Activated T-helper 1 cell treated with anti-CD3 and anti-CD28 coated beads, Interleukin-2, amount 50 U/mL, for 16 hours (primary cell): ENCODE measurements at places on chromosomes 1 and 21.

- no peak for DNase-seq
These were observed 99.8 kb downstream of the PSMG1 start for GRCh38 chr21:39083377-39084008.

DNA sequence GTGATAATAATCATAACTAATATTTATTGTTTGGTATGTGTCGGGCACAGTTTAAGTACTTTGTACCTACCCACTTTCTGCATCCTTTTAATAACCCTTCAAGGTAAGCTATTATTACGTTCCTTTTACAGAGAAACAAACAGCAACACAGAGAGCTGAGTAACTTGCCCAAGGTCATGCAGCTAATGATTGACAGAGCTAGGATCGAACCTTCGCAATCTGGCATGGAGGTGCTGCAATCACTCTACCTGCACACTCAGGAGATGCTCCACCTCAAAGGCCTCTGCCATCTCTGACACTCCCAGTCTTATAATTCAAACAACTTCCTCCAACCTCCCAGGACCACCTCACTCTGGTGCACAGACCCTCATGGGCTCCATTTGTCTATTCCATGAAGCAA, 137.2 kb downstream of the DMRTA2 start:
- no peak for DNase-seq

GRCh38 chr1:115377411-115377810, 39.4 kb upstream of the NGF start:
- no peak for DNase-seq

DNA sequence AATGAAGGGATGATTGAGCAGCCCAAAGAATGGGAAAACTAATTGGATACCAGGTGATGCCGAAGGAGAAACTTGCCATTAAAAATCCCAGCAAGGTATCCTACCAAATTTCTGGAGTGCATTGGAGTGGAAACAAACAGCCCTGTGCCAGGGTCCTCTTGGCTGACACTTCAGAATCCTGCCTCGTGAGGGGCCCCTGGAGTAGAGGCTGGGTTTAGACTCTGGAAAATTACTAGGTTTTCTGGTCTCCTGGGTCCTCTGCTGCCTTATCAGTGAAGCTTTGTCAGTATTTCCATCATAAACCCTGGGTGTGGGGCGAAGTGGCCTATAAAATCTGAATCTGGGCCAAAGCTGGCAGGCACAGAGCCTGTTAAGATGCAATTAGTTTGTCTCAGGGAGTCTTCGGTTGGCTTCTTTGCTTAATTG, 289.2 kb upstream of the USP24 start:
- no peak for DNase-seq

DNA sequence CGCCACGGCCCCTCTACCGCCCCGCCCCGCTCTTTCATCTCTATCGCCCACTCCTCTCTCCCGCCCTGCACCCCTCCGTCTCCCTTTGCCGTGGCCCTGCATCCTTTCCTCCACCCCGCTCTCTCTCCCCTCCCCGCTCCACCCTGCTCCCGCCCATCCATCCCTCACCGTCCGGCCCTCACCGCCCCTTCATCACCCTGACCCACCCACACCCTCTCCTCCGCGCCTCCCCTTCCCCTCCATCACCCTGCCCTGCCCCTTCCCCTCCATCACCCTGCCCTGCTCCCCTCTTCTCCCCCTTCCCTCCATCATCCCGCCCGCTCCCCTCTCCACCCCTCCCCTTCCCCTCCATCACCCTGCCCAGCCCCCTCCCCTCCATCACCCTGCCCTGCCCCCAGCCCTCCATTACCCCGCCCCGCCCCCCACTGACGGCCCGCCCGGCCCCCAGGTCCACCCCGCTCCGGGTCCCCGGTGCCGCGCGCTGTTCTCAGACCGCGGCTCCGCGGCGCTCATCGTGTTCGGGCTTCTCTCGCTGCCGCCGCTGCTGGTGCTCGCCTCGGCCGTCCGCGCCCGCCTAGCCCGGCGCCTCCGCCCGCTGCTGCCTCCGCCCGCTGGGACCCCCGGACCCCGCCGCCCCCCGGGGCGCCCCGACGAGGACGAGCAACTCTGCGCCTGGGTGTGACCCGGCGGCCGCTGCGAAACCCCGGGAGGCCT, 6.2 kb upstream of the ANKRD65 start:
- DNase-seq: no peak

- DNase-seq: no peak
These were observed 27.6 kb upstream of the SNX27 start for GRCh38 chr1:151584278-151584677.

DNA sequence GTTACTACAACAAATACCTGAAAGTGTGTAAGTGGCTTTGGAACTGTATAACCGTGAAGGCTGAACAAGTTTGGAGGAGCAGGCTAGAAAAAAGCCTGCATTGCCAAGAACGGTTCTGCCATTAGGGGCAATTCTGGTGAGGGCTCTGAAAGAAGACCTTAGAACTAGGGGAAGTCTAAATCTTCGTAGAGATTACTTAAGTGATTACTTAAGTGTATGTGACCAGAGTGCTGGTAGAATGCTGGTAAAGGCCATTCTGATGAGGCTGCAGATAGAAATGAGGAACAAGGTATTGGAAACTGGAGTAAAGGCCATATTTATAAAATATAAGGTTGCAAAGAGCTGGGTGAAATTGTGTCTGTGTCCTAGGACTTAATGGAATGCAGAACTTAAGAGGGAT, 158.0 kb downstream of the CLIC6 start:
- DNase-seq: no peak

DNA sequence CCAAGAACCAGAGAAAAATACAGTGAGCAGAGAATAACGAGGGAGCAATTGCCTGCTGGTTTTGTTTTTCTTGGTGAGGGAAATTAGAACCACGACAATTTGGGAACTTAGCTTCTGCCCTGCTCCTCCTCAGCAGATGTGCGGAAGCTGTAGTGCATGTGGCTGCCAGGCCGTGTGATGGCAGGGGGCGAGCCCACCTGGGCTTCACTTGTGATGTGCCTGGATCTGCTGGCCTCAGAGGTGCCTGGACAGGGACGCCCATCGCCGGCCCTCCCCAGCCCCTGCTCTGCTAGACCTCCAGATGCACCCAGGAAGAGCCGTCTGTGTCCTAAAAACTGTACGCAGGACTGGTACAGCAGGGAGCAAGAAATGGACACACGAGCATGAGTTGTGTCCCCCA, 28.5 kb upstream of the C1orf174 start:
- no peak for DNase-seq

- no peak for DNase-seq
These were observed 519.7 kb upstream of the PRMT6 start for GRCh38 chr1:106536741-106537140.

DNA sequence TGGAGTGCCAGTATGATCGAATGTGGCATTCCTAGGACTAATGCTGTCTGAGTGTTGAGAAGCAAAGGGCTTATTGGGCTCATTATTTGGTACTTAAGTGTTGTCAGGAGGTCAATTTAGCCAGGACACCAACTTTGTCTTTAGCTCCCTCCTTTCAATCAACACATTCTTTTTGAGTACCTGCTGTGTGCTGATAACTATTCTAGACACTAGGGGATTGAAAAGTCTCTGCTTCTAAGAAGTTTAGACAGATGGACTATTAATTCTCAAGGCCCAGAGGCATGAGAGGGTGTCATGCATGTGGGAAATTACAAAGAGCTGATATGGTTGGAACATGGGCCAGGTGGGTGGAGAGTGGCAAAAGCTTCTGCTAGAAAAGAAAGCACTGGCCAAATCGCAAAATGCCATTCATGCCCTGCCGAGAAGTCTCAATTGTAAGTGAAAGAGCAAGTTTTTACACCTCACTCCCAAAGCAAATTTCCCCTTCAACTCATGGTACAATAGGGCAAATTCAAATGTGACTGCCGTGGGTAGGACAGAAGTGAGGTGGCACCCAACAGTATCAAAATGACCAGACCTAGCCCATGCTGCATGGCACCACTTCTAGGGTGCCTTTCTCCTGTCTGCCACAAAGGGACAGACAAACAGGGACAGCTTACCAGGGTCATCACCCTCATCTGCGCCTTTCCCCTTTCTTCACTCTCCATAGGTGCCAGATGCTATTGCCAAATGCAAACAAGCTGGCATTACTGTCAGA, 53.6 kb upstream of the LAX1 start:
- no peak for DNase-seq

DNA sequence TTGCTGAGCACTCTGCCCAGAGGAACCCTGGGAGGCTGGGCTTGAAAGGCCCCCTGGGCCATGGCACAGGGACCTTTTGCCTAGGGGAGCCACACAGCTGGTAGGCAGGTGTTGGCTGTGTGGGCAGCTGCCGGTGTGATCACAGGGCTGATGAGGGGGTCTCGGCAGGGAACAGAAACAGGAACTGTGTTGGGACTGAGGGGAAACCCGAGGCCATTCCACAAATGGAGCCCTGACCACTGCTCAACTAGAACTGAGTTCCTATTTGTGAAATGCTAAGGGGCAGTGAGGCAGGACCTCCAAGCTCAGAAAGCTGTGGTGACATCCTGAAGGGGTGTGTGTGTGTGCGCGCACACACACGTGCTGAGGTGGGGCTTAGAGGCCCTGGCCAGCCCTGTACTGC, 6.4 kb upstream of the THEM5 start:
- no peak for DNase-seq

GRCh38 chr1:178910023-178910422, 39.1 kb upstream of the ANGPTL1 start:
- no peak for DNase-seq

DNA sequence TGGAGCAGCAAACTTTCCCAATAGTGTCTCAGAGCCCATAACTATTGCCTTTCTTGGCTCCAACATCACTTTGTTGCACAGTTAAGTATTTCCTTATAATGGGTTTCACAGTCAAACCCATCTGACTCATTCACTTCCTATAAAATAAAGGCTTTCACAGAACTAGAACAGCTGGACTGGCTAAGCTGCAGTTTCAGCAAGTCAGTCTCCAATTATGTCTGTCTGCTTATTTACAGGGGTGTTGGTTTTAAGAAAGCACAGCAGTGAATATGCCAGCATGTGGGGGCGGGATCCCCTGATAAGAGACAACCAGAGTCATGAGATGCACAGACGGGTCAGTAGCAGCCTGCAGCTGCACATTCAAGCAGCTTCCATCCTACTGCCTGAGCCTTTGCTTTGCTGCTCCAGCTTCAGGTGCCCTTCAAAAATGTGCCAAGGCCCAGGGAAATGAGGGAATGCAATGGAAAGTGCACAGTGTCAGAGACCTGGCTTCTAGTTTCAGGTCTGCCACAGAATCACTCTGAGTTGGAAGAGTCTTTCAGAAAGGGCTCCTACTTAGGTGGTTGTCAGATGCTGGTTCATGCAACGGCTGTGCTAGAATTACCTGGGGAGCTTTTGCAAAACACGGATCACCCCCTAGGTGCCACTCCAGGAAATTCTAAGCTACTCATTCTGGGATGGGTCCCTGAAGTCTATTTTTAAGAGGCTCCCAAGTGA, 24.8 kb downstream of the RNF19B start:
- no peak for DNase-seq

DNA sequence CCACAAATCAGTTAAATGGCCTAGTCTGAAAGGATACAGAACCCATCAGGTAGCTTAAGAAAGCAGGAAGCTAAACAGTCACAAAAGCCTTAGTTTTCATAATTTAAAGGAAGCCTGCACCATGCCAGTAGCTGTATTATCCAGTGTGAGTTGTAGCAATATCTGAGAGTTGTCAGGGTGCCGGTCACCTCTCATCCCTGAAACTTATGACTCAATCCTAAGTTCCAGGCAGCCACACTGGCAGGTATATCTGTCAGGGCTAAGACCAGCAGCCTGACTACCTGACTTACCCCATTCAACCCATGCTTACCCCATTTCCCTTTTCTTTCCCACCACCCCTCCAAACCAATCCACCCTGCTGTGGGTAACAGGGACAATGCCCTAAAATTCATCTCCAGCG, 37.8 kb upstream of the LPAR3 start:
- no peak for DNase-seq

DNA sequence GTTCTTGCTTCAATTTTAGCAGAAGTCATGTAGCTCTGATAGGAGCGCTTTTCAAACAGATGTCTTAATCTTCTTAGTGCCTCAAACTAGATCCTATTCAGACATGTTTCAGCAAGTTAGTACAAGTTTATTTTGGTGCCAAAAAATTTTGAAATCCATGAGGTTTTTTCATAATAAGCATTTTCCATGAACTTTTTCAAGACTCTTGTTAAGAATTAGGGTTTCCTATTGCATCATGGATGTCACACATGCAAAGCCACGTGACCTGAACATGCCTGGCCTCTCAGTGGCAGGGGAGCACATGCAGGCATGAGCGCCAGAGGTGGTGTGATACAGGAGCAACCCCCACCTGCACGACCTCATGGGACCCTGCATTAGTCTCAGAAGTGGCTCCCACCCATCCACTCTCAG, 67.6 kb downstream of the POFUT2 start:
- no peak for DNase-seq

- DNase-seq: no peak
These were observed 44.4 kb upstream of the ATP1A1 start for GRCh38 chr1:116328671-116329070.

DNA sequence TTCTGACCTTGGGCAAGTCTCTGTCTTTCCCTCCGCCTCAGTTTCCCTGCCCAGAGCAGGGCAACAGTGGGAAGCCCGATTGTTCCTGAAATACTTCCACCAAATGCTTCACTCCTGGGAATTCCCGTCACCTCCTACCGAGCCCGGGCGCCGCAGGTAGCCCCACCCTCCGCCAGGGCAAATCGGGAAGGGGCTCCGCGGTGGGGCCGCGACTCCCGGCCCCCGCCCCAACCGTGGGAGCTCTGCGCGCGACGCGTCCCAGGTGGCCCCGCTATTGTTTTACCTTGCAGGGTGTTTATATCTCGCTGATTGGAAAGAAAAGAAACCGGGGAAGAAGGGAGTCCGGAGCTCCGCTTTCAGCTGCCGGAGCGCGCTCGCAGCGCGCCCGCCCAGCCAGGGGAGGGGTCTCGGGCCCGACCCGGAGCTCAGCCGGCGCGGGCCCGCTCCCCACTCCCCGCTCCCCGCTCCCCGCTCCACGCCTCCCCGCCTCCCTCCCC, 407 bp downstream of the IGSF3 start:
- no peak for DNase-seq

DNA sequence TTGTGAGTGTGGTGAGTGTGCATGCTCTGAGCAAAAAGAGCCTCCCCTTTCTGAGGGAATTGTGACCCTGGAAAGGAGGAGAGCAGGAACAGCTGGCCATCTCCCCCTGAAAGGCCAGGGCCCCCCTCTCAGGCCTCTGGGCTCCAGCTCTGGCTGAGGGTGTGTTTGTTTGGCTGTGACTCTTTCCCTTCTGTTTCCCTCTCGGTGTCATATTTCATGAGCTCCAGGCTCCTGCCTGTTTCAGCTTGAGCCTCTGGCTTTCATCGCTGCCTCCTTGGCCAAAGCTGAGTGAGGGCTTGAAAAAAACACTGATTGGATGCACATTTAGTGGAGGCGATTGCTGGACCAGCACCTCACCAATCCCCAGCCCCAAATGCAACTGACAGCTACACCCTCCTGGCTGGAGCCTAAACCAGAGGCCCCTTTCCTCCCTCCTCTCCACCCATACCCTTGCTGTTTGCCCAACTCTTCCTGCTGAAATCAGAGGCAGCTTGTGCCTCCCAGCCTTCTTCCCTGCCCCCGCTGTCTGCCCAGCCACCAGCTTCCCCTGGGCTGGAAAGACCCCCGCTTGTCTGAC, 64.1 kb downstream of the DDR2 start:
- DNase-seq: no peak
